ENCODE measurements at places on chromosomes 13 and 19. TPM values are rescaled to one million over a fixed set of nuclear protein-coding genes. Genes with fewer than 3 reads are reported as not detected.

Gene SACS
- 18.1 TPM for total RNA-seq

DNA sequence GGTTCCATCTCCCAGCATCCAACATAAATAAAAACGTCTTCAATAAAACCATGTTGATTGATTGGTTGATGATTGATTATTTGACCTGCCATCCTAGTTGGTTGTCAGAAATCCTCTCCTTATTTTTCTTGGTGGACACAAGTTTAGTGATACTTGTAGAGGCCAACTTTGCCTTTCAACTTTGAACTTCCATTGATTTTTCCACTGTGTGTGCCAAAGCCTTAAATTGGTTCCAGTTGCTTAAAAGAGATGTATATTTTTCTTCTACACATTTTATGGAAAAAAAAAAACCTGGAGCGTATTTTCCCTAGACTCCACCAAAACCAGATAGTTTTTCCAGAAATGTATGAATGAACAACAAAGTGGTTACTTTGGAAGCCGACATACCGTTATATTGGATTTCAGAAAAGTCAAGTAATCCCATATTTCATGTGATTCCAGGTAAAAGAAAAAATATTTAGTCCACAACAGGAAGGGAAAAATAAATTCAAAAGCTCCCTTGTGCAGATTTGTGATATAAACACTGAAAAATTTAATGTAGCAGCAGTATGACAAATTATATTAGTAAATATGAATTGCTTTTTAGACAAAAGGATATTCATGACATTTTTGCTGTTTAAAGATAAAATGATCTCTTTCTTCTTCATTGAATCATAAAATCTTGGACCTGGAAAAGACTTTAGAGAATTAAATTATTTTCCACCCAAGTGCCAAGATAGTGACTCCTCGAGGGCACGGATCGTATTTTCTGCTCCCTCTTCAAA lies 85.2 kb downstream of the MBNL2 start:
- DNase-seq: no peak

DNA sequence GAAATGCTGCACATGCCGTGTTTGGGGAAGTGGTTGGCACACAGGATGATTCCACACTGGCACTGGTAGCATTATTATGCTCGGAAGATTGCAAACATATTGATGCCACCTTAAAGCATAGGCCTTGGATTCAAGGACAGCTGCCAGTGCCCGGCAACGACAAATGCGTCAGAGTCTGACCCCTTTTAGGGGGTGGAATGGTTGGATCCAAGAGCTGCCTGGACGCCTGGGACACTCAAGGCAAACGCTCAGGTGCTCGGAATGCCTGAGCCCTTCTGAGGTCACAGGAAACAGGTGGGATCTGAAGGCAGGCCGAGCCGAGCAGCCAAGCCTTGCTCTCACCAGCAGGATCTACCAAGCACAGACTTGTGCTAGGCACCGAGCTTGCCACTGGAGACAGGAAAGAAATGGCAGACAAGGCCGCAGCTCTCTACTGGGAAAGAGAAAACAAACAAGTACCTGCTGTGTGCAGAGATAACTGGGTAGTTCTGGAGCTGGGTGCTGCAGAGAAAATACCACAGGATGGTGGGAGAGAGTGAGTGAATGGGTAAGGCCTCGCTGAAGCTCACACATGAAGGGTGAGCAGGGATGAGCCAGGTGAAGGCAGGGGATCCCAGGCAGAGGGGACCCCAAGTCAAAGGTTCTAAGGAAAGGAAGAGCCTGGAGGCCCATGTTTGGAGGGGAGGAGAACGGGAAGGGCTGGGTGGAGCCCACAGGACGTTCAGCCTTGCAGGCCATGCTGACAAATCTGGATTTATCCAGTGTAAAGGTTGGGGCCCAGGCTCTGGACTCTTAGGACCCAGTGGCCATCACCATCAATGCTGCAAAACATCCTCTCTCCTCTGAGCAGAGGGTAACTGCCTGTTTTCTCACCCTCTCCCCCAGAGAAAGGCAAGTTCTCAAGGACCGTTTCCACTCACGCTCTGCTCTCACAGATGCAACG lies 9.2 kb downstream of the RANBP3 start:
- DNase-seq: no peak

- DNase-seq: no peak
Observed at GRCh38 chr13:68023838-68024581, 793.9 kb upstream of the PCDH9 start.

GRCh38 chr19:5365905-5366304 lies 25.3 kb upstream of the PTPRS start:
- DNase-seq: no peak

- DNase-seq: no peak
Observed at GRCh38 chr13:42039457-42039945, 8.9 kb upstream of the DGKH start.

GRCh38 chr13:29909975-29910674 lies 59.7 kb upstream of the UBL3 start:
- no peak for DNase-seq

Gene ZNF333
- 39.3 TPM for total RNA-seq

- no peak for DNase-seq
Observed at GRCh38 chr19:3586707-3587346, 1.5 kb downstream of the GIPC3 start.

Gene PLPPR3
- not detected for total RNA-seq

Gene SKA3
- total RNA-seq: 1.2 TPM

DNA sequence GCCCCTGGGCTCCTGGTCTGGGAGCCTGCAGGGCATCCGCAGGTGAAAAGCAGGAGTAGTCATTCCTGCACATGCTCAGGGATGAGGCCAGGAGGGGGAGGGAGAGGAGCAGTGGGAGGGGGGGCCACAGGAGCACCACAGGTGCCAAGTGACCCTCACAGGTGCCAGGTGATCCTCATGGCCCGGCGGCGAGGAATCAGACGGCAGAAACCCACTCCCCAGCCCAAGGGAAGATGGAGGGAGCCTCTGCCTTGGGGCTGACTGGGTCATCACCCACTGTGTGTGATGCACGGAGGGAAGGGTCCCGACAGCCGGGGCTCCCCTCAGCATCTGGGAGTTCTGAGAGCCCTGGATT lies 27.4 kb downstream of the SH3GL1 start:
- no peak for DNase-seq

GRCh38 chr13:22703601-22704209 lies 477.1 kb upstream of the SGCG start:
- DNase-seq: no peak

Gene NECTIN2
- total RNA-seq: 115 TPM

DNA sequence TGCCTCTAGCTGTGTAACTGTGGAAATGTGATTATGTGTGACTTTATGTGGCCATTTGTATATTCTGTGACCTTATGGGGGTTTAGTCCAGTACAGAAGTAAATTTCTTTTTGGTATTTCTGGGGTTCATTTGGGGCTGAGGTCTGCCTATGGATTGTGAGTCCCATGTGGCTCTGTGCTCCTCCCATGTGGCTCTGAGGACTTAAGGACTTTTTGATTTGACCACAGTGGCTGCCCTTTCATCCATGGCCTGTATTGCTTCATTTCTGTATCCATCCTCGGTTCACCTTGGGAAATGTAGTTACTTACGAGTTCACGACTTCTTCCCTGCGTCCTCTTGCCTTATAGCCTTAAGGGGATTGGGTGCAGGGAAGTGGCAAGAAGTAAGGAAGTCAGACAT lies 1.0 kb downstream of the ZNF420 start:
- DNase-seq: no peak

GRCh38 chr19:31597616-31598015 lies 248.4 kb upstream of the TSHZ3 start:
- no peak for DNase-seq

DNA sequence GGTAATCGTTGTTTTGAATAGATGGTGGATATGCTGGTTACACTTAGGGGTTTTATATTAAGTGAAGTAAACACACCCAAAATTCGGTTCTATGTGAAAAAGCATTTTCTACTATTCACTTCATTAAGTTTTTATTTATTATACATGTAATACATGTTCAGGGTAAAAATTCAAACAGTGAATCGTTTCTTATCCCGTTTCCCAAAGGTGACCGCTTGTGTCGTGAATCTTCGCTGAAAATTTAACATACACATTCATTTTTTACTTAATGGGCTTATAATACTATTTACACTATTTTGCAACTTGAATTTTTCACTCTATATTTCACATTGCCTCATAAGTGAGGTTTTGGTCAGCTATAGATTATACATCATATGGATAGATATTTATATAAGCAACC lies 24.5 kb downstream of the IPO5 start:
- DNase-seq: no peak

Data from sciatic nerve (tissue), 2 donors.